ENCODE measurements at places on chromosomes 2 and 18.

DNA sequence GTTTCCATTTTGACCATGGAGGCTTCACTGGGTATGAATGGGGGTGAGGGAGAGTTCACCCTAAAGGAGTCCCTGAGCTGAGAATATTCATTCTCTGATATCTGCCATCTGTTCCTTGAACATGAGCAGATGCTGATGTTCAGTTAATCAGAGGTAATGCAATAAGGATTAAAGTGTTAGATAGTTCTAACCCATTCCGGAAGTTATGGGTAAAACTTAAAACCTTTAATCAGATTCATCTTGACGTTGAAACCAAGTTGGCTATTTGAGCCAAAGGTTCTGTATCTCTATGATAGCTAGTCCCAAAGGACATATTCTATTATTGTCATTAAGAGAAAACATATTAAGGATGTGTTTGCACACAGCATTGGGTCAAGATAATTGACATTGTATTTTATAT lies 268.9 kb downstream of the PLCL1 start:
- no peak for DNase-seq

DNA sequence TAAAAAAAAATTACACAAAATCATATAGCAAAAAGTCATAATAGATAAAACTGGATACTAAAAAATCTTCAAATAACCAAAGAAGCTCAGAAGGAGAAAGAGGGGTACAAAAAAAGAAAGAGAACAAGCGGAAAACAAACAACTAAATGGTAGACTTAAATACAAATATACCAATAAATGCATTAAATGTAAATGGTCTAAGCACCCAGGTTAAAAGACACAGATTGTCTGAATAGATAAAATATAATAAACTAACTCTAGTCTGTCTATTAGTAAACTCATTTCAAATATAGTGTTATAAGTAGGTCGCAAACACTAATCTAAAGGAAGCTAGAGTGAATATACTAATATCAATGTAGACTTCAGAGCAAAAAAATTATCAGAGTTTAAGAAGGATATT lies 357.4 kb downstream of the METTL4 start:
- DNase-seq = no peak

DNA sequence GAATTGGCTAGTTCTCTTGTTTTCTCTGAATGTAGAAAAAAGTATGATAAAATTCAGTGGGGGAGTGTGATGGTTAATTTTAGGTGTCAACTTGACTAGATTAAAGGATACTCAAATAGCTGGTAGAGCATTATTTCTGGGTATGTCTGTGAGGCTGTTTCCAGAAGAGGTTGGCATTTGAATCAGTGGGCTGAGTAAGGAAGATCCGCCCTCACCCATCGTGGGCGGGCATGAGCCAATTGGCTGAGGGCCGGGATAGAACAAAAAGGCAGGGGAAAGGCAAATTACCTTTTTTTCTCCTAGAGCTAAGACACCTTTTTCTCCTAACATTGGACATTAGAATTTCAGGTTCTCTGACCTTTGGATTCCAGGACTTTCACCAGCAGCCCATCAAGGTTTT lies 667.6 kb upstream of the SLC8A1 start:
- no peak for DNase-seq

- no peak for DNase-seq
These were observed 269.4 kb upstream of the FN1 start for GRCh38 chr2:215705281-215705680.

DNA sequence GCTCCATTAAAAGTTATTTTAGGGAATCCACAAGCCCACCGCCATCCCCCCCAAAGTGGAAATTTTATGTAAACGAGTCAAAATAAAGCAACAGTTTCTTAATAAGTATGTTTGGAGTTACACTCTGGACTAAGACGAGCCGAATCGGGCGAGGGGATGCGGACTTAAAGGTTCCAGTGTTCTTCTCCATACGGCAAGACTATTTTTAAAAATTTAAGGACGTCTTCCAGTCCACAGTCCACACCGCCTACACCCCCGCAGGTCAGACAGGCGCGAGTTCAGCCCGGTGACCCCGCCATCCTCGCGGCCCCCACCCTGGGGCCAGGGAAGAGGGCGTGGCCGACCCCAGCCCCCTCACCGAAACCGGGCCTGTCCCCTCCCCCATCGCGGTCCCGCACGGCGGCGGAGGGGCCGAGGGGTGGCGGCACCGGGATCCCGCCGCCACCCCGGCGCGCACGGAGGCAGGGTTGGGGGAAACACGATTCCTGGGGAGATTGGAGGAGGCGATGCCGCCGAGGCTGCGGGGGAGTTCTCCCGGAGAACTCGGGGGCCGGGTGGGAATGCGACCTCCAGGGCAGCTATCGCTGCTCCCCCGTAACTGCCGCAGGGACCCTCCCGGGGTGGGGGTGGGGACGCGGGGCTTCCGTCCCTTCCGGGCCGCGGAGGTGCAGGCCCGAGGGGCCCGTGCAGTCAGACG lies 24.5 kb upstream of the SMAD7 start:
- DNase-seq = no peak

DNA sequence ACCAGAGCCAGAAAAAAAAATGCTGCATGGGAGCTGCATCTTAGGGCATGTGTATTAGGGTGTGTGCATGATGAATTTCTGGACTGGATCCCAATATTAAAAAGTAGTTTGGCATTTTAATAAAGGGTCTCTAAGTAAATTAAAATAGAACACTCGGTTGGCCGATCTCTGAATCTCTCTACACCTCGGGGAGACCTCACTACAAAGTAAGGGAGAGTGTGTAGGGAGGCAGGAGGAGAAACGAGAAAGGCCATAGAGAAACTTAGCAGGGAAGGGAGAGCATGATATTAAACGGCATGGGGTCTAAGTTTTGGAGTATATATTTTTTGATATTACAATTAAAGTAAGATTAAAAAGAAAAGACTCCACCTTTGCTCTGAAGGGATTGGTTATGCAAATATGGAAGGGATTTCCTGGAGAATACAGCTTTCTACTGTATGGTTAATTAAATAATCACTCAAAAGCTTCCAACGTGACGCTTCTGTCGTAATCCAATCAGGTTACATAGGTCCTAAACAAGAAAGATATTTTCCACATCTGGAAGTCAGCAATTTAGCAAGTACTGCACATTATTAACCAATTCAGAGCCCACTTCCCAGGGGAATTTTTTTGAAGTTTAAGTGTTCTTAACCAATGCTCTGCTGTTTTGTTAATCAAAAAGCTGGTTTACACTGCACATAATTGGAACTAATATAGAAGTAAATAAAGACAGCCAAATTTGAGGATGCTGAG lies 1.0 kb upstream of the ZEB2 start:
- no peak for DNase-seq

DNA sequence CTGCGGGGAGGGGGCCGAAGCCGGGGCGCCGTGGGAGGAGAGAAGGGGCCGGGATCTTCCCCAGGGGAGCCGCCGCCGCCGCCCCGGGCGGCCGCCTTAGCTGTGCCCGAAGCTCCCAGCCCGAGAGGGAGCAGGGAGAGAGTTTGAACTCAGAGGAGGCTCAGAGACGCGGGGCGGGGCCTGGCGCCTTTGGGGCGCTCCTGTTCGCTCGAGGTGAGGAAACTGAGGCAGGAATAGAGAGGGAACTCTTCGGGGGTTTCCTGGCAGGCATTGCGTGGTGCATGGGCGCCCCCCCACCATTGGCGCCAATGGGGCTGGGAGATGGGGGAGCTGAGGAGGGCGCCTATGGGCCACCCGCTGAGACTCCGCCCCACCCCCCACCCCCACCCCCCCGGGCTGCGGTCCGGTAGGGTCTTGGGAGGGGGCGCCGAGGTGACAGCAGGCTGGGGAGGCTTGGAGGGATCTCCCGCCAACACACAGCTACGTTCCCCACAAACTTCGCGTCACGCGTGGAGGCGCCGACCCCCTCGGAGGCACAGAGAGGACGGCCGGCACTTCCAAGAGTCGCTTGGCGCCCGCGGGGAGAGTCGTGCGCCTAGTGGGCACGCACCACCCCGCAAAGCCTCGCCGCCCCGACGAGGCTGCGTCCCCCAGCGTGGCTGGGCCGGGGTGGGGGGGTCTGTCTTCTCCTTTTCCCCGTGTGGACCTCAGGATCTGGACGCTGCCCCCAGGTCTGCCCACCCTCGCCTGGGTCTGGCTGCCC lies 680 bp downstream of the CTDSP1 start:
- DNase-seq = no peak

GRCh38 chr18:55768255-55768654 lies 180.3 kb upstream of the TCF4 start:
- no peak for DNase-seq
